ENCODE measurements at places on chromosomes 4 and X.

GRCh38 chrX:154979629-154980028 lies 42.9 kb downstream of the F8 start:
- no peak for DNase-seq

DNA sequence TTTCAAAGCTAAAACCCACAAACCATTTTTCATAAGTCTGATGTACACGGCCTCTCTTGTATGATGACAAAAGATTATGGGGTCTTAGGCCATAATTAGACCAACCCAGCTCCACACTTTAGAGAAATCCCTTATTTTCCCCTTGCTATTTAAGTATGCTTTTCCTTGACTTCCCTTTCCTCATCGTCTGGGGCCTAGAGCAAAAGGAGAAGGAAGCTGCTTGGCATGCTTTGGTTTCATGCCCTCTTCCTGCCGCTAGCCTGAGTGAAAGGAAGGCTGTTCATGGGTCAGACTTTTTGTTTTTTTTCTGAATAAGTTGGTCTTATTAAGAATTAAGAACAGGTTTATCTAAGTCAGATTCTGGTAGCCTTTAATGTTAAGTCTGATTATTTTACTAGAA lies 10.6 kb upstream of the RASGEF1B start:
- no peak for DNase-seq

- DNase-seq, result no peak
Measured at GRCh38 chr4:7417639-7418038, 17.1 kb downstream of the PSAPL1 start.

- no peak for DNase-seq
Measured at GRCh38 chrX:56281789-56282188, 49.6 kb downstream of the KLF8 start.

DNA sequence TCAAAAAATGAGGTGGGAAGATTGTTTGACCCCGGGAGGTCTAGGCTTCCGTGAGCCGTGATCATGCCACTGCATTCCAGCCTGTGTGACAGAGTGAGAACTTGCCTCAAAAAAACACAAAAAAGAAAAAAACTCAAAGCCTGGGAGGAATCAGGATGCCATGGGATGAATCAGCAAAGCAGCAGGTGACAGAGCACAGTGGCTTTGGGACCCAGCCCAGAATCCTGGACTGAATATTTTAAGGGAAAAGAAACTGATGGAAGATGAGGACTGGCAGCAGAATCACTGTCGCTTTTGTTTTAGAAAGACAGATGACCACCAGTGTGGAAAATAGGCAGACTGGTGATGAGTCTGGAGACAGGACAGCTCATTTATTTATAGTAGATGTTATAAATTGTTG lies 16.6 kb downstream of the S100G start:
- no peak for DNase-seq

DNA sequence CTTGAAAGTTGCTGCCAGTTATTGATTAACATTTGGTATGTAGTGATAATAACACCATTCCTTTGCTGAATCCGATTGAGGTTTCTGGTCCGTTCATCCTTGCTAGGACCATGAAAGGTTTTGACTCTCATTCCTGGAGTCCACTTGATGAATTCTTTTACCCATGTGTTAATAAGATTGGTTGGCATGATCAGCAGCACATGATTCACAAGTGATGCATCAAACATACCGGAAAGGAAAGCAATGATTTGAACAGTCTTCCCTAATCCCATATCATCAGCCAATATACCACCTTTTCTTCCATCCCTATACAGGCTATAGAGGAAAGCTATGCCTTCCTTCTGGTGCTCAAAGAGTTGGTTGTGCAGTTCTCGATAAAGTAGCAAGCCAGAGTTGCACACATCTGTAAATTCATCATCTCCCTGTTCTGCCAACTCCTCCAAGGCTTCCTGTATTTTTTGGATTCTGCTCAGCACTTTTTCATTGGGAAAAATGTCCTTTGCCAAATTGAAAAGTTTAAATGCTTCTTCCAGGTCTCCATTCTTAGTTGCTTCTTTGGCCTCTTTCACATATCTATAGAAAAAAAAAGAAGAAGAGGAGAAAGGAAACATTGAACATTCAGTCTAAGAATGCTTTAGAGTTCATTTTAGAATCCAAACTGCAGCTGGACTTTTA lies 26.7 kb downstream of the PIN4 start:
- DNase-seq, result no peak

DNA sequence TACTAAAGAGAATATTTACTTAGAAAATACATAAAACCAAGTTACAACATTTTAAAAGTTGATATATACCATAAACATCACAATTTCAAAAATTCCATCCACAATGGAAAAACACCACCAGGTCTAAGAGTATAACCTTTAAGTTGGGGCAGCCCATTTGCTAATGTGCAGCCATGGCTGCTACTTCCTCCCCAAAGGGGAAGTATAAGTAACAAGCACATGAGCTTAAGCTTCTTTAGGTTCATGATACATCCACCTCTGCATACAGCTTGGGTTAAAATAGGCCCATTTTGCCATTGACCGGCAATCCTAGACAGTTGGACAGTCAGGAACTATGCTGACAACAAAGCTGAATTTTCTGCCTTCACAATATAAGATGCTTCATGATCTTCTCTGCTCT lies 16.6 kb upstream of the GASK1B start:
- DNase-seq, result no peak

GRCh38 chr4:31370866-31371465 lies 650.8 kb downstream of the PCDH7 start:
- no peak for DNase-seq

DNA sequence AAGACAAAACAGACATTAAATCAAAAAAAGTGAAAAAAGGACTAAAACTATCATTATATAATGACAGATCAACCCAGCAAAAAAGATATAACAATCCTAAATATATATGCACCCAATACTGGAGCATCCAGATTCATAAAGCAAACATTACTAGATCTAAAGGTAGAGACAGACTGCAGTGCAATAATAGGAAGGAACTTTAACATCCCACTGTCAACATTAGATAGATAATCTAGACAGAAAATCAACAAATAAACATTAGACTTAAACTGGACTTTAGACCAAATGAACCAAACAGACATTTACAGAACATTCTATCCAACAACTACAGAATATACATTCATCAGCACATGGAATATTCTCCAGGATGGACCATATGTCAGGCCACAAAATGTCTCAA lies 29.5 kb upstream of the RAB39B start:
- DNase-seq, result no peak

DNA sequence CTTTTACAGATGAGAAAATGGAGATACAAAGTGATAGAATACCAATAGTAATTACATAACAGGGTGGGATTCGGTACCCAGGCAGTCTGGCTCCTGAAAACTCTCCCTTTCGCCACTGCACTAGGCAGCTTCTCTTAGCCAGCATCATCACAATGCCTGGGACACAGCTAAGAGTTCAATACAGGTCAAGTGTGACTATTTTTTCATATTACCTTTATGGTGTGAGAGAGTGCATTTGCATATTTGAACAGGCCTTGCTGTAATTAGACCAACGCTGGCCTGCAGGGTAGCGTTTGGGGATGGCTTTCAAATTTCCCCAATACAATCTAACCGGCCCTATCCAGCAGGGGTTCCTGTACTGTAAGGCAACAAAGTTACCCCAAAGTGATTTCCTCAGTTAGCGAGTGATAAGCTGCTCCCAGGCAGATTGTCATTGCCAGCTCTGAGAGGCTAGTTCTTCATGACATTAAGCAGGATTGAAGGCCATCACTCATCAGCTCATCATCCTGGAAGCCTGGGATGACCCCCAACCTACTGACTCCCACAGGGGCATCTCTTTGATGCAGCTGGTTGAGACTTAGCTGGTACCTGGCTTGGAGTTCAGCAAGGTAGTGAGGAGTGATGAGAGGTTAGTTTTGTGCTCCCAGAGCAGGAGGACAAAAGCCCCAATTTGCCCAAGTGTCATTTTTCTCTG lies 836.8 kb upstream of the LCORL start:
- DNase-seq, result no peak

GRCh38 chrX:155028129-155028528 lies 1.5 kb downstream of the FUNDC2 start:
- no peak for DNase-seq

DNA sequence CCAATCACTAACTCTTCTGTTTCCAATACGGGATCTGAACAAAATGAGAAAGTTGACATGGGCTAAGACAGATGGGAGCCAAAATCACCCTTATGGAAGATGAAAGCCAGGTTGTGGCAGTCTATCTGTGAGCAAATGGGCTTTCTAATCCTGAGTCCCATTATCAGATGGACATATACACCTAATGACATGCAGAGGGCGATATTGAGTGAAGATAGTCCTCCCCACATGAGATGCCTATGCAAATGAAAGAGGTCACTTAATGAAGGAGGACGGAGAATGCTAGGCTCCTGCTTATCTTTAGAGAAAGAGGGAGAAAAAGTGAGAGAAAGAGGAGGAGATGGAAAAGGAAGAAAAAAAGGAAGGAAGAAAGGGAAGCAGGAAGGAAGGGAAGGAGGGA lies 547.5 kb downstream of the NLGN4X start:
- no peak for DNase-seq

GRCh38 chr4:80475798-80476197 lies 140.3 kb downstream of the CFAP299 start:
- DNase-seq, result no peak

GRCh38 chrX:15718283-15718970 lies 19.6 kb upstream of the CA5B start:
- no peak for DNase-seq

- no peak for DNase-seq
Measured at GRCh38 chrX:54407266-54407665, 32.9 kb upstream of the TSR2 start.

DNA sequence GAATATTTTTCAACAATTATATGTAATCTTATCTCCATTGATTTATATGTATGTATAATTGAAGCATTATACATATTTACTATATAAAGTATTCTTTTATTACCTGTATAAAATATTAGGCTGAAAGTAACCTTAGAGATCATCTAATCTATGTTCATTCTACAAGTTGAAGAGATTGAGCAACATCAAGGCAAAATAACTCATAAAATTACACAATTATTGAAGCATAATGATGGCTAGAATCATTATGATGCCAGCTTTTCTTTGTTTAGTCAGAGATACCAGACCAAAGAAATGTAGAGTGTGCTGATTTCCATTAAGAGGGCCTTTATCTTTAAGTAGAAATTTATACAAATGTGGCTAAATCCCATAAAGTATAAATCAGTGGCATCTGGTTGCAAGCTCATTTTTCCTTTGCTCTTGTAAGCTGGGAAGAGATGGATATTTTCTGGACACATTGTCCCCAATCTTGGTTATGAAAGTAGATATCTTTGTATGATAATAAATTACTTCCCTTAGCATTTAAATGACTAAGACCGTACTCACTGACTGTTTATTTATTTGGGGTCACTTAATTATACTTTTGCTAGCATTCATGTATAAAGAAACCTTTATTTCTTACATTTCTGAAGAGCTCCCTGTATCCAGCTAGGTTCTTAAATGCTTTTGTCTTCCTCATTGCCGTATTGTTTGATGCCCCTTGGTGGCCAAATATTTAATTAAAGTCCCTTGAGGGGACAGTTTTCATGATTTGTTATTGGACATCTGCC lies 339.8 kb downstream of the PCDH7 start:
- DNase-seq, result no peak

GRCh38 chrX:35726176-35726575 lies 72.0 kb upstream of the MAGEB16 start:
- DNase-seq, result no peak

GRCh38 chrX:155953055-155953454 lies 44.4 kb upstream of the IL9R start:
- DNase-seq, result no peak

DNA sequence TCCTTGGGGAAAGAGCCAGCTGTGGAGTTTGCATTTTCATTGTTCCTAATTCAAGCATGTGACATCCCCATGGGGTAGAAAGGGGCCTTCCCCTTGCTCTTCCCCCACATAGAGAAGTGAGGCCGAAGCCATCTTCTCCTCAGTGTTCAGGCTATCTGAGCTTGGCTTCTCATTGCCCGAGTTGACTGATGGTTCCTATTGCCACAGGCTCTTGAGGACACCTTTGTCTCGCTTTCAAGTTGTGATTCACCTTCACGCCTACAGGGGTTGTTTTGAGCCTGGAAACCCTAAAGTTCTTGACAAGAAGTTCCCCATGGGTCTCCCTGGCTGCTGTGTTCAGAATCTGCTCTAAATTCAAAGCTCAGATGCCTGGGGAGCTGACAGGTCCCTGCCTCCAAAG lies 25.0 kb downstream of the CCNQ start:
- DNase-seq, result no peak

DNA sequence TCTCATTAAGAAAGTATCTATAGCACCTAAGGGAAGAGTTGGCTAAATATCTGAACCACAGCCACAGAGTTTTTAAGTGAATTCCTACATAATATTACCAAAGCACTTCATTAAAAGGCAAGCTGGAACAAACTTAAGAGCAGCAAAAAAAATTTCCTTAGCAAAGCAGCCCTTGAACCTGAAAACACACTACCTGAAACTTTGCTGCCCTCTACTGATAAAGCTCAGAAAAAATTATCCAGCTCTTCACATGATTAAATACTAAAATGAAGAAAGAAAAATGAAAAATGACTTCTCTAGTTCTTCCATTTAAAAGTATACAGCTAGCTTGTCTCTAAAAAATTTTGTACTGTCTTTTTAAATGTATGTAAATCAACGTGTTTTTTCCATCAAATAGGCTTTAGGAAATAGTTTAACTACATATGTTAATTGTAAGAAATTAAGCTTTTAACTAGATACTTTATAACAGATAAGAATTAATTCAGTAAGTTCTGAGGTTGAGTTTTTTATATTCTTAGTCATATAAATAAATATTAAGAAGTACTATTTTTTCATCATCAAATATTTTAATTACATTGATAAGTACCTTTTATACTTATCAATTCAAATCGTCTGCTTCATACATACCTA lies 156.1 kb downstream of the STPG2 start:
- DNase-seq, result no peak

GRCh38 chrX:140250391-140250790 lies 254.5 kb downstream of the SOX3 start:
- DNase-seq, result no peak

DNA sequence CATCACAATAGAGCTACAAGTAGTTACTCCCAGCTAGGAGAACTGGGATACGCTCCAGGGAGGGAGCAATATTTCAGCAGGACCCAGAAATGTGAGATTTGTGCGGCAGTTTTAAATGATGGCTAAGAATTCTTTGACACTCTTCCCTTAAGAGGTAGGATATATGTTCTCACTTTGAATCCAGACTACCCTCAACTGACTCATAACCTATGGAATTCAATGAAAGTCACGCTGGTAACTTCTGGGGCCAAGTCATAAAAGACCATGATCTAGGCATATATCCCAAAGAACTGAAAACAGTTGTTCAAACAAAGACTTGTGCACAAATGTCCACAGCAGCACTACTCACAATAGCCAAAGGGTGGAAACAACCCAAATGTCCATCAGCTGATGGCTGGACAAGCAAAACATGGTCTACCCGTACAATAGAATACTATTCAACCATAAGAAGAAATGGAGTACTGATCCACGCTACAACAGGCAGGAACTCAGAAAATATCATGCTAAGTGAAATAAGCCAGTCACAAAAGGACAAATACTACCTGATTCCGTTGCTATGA lies 10.5 kb downstream of the CD99L2 start:
- no peak for DNase-seq
